GM10248 (cell line): ENCODE measurements at places on chromosomes 11 and 22.

- DNase-seq = no peak
Observed at GRCh38 chr11:73465871-73466270, 89.7 kb downstream of the RELT start.

DNA sequence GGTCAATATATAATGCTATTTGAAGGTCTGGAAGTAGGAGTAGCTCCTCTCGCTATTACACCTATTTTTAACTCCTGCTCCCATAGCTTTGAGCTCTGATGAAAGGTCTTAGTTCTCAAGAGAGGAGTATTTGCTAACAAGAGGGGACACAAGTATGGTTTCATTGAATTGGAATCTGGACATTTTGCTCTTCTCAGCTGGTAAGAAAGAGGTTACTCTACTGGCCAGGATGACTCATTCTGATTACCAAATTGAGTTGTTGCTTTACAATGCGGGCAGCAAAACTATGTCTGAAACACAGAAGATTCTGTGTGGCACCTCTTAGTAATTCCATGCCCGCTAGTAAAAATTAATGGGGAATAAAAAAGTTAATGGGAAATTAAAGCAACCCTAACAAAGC, 63.6 kb upstream of the EP300 start:
- no peak for DNase-seq

GRCh38 chr11:69431136-69431535, 50.3 kb upstream of the LINC01488 start:
- DNase-seq = no peak

GRCh38 chr22:37932821-37933578, 20.4 kb downstream of the C22orf23 start:
- no peak for DNase-seq

DNA sequence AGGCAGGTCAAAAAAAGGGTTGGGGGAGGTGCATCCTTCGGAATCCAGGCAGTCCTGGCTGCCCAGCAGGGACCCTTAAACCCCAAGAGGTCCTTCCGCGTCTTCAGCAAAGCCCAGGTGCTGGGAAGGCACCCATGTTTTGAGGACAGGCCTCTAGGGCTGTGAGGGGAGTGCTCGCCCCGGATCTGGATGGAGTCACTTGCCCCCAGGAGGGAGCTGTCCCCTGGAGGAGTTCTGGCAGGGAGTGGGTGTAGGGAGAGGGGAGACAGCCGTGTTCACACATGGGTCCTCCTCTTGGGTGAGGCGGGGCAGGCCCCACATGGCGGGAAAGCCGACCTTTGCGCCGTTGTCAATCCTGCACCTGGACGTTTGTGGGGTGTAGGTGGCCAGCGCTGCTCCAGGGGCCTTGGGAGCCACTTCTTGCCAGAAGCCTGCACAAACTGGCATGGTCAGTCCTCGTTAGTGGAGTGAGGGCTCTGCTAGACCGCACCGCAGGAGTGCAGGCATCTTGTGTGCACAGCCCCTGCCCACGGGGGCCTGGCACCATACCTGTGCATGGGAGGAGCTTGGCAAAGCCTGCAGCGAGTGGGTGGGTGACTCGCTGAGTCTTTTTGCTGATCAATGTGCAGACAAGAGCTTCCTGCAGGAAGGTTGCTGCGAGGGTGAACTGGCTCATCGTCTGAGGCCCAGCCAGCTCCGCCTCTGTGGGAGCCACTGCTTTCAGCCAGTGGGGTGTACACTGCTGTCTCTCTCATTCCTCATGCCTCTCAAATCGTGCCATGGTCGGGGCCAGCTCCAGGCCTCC, 16.0 kb downstream of the PPIL2 start:
- no peak for DNase-seq

DNA sequence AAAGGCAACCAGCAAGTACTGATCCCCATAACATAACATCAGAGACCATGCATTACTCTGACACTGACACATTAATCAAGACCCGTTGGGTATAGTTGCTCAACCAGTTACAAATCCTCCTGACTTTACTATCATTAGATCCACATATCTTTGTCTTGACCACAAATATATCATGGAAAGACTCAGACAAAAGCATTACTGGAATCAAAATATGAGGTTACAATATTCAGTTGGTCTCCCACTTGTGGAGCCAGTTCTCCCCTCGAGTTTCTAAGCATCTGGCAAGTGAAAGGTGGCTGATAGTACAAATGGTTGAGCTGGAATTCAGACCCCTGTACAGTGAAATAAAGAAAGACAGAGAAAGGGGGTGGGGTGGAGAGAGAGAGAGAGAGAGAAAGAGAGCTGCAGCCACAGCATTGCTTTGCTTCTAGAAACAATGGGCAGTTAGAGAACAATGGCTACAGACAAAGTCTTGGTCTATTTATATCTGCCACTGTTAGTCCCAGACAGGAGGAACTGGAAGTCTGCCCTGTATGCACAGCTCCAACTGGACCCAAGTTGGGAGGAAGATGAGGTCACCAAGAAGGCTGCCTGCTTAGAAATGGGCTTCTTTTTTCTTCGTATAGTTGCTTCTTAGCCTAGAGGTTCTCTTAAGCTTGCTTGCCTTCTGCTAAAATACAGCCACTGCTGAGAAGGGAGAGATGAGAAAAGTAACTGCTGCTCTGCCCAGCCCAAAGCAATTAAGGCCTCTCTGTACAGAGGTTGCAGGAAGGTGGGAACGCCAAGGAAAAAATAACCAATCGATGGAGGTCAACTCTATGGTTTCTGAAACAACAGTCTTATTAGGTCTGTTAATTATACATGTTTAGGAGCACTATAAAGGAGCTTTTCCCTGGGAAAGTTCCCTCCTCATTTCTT, 85.5 kb downstream of the ETS1 start:
- no peak for DNase-seq

DNA sequence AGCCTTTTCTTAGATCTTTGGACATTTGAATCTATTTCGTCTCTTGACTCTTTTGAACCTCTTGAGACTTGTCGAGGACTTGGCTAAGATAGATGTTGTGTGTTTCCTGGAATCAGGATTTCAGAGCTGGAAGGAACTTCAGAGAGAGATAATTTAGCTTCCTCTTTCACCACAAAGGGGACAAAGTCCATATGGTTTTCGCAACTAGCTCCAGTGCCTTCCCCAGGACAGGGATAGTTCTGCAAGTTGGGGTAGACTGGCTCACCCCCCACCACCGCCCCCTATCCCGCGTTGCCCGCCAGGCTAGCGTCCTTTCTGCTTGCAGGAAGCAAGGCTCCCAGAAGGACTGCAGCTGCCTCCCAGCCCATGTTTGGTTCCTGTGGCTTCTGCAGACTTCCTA, 75.7 kb upstream of the MYO18B start:
- no peak for DNase-seq

GRCh38 chr11:44524751-44525201, 40.7 kb upstream of the CD82 start:
- DNase-seq = no peak

DNA sequence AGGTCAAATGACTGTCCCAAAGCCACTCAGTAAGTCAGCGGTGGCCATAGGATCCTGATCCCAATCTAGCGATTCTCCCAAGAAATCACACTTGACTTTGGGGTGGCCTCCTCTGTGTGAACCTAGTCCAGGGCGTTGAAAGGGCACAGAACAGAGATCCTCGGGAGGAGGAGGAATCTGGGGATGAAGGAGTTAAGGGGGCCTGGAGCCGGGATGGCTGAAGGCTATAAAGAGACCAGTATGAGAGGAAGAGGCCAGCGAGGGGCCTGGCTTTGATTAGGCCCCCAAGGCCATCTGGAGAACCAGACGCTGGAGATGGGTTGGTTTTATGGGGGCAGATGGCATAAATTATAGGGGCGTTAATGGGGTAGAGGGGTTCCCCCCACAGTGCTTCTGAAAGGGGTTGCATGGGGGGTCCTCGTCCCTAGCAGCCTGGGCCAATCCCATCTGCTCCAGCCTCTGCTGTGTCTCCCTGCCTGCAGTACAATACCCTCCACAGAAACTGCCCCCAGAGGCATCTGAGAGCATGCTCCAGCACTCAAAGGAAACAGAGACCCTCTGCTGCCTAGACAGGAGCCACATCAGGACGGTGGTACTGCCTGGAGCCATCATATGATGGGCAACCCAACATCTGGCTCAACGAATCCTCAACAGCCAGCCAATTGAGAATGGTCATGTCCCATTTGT, 35.2 kb upstream of the TRIM29 start:
- peak; percentile 6 for DNase-seq

DNA sequence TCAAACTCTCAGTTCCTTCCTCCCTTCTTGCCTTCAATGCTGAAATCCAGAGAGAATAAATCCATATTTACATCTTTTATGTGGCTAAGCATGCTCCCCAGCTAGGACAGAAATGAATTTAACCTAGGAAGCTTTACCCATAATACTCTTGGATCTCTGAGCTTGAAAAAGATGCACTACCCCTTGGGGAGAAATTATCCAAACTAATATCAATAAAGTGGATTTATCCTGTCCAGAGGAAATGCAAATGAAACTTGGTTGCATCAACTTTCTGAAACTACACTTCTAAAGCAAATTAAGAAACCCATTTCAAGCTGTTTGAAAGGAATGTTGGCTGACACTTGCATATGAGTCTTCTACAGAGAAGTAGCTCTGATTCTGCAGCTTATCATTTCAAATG, 347.9 kb downstream of the TTC28 start:
- no peak for DNase-seq
